Right hindlimb (tissue), 1 donor: ENCODE measurements at places on chromosomes 2 and 18.

- DNase-seq, result peak; percentile 69
Observed at GRCh38 chr2:101435001-101435862, 39.7 kb downstream of the RFX8 start.

GRCh38 chr2:206530727-206531126, 87.4 kb downstream of the ADAM23 start:
- no peak for DNase-seq

DNA sequence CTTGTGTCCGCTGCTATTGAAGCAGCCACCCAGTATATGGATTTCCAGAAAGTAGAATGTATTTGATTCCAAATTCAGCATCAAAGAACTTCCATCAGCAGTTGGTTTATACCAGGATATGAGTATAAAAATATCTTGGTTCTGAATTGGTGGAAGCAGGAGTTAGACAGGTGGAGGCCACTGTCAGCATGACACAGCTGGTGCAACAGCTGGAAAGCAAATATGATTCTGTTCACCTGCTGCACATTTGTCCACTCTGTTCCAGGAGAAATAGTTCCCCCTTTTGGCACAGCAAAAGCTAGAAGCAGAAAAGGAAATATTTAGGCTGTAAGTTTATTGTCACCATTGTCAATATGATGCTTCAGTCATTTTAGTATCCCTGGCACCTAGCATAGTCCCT, 41.2 kb downstream of the KIAA2012 start:
- no peak for DNase-seq

GRCh38 chr2:175552902-175553301, 371.4 kb upstream of the ATP5MC3 start:
- no peak for DNase-seq

GRCh38 chr18:40875101-40875615, 1079.9 kb upstream of the PIK3C3 start:
- DNase-seq, result no peak

GRCh38 chr2:75627902-75628504, 18.6 kb upstream of the MRPL19 start:
- peak; percentile 79 for DNase-seq

DNA sequence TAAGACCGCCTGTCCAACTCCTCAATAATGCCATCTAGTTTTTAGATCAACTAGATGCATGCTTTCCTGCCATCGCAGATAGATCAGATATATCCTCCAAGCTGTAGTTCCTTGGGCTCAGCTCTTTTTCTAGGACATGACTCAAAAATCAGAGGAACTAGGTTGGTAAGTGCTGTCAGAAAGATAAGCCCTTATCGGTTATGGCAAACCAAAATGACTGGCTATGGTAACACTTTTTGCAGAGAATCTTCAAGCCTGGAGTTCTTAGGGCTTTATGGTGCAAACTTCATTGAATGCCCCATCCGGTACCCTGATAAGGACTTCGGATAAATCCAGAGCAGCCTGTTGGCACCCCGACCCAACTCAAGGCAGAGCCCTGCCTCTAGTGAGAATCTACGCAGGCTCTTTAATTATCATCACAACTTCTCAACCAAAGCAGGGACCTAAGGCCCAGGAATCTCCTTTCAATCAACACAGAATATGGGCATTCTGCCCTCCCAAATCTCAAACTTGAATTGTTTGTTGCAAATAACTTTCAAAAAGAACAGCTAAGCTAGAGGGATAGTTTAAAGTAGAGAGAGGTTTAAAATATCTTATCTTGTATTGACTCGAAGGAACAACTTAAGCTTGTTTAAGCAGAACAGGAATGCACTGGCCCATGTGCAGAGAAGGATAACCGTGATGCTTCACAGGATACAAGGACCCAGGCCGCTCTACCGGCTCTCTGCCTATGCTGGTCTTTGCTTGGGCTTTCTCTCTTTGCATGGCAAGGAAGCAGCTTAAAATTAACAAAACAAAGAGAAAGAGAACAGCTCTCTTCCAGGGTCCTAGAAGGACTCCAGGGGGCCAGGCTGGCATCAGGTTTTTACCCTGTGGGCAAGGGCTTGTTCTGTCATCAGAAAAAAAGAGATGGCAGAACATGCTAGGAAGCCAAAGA, 3.4 kb upstream of the CYP1B1 start:
- DNase-seq, result no peak

DNA sequence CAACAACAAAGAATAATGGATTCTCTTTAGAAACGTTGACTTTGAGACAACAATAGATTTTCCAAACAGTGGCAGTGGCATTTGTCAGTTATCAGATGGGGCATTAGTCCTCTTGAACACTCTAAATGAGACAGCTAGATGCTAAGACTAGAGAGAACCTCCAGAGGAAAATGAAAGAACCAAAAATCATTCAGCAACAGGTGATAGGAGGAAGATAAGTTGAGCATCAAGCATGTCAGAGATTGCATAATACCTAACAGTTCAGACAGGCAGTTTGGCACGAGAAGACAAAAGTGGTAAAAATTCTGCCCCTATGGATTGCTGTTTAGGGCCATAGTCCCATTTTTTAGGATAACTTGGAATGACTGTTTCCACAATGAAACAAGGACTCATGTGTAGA, 67.9 kb upstream of the NOL4 start:
- no peak for DNase-seq

GRCh38 chr2:102141970-102142828, at the start of gene IL1R1:
IL1R1 (plus strand) TSS chr2:102142746; CDS start chr2:102157725, 14,979 bp downstream.
- DNase-seq, result peak; percentile 87

GRCh38 chr2:201830666-201831065, 24.3 kb downstream of the CDK15 start:
- no peak for DNase-seq

- DNase-seq, result no peak
Observed at GRCh38 chr2:14720739-14721138, 88.2 kb downstream of the LRATD1 start.

- DNase-seq, result no peak
Observed at GRCh38 chr2:134682726-134683125, 36.1 kb downstream of the TMEM163 start.

DNA sequence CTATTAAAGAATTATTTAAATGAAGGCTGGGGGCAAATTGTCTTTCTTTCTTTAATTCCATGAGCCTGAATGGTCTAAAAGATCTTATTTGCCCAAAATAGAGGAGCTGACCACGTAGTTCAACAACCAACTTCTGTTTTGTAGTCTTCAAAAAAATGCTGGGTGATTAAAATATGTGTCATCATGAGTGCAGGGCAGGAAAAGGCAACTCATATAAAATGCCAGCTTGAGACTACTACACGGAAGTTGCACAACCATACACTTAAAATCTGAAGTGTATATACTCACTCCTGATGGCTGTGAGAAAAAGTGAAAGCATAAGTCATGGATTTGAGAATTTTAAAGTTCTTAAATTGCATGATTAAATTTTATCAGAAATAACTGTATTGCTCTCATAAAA, 210.9 kb downstream of the DYM start:
- DNase-seq, result no peak

- no peak for DNase-seq
Observed at GRCh38 chr2:100632037-100632436, 69.2 kb downstream of the PDCL3 start.

- DNase-seq, result no peak
Observed at GRCh38 chr18:5669585-5669984, 125.8 kb upstream of the EPB41L3 start.

DNA sequence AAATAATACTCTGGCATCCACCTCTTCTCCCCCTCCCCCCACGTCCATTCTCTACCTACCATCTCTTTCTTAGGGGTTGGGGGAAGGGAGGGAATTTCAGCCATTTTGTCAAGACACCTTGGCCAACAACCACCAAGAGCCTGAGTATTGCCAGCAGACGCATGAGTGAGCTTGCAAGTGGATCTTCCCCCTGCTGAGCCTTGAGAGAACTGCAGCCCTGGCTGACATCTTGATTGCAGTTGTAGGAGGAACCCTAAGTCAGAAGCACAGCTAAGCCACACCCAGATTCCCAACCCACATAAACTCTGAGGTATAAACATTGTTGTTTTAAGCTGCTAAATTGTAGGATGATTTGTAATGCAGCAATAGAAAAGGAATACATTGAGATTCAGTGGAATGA, 165.6 kb downstream of the TMEFF2 start:
- no peak for DNase-seq

DNA sequence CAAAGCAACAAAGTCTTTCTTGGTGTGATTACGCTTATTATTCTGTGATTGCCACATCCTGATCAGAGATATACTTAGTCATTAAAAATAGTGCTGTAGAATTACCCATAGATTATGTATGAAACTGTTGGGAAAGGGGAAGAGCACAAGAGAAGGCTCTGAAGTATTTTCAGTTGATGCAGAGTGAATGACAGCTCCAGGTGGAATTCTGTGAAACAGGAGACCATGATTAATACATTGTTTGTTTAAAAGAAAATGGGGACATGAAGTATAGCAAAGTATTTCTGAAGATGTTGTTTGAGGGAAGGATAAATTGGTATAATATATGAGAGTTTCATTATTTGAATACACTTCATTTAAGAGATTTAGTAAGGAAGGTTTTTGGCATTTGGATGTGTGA, 307.6 kb upstream of the CDH20 start:
- no peak for DNase-seq

DNA sequence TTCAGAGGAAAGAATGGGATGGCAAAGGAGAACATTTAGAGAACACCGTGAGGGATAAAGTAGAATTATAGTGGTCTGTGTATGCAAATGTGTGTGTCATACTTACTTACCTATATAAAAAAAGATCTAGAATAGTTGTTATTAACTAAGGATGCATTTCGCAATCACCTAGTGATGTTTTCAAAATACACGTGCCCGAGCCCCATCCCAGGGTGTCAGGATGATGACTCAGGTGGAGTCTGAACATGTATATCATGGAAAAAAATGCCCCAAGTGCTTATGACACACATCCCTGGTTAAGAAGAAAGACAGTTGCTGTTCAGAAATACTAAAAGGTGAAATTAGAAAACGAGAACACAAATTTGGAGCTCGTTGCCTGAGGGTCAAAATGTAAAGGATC, 109.0 kb downstream of the CERS6 start:
- DNase-seq, result no peak

- no peak for DNase-seq
Observed at GRCh38 chr2:24971286-24971535, 544 bp downstream of the DNAJC27 start.

- DNase-seq, result no peak
Observed at GRCh38 chr2:174013315-174013751, 48.2 kb upstream of the SP3 start.

- no peak for DNase-seq
Observed at GRCh38 chr18:40849886-40850285, 1105.1 kb upstream of the PIK3C3 start.

GRCh38 chr2:213868526-213868925, 542.3 kb upstream of the VWC2L start:
- no peak for DNase-seq

GRCh38 chr18:33841221-33841967, 263.4 kb downstream of the ASXL3 start:
- no peak for DNase-seq

DNA sequence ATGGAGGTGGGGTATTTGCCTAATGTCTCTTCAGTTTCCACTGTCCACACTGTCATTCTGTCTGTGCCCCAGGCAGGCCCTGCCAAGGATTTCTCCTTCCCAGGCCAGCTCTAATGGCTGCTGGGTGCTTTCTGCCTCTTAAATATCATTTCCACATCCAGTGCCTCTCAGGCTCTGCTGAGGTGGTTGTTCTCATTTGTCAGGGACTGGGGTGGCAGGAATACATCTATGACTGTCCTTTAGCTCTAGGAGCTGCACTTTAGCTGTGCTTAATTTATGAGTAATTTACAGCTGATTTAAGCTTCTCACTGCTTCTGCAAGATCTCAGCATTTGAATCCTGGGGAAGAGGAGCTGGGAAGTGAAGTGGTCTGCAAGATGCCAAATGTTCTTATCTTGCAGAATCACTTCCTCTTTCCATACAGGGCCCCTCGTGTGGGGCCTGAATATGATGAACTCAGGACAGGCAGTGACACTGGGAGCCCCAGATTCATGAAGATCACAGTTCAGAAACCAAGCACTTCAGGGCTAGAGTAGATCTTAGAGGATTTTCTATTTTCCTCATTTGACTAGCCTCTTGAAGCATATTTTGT, 150.2 kb downstream of the FSHR start:
- DNase-seq, result no peak

DNA sequence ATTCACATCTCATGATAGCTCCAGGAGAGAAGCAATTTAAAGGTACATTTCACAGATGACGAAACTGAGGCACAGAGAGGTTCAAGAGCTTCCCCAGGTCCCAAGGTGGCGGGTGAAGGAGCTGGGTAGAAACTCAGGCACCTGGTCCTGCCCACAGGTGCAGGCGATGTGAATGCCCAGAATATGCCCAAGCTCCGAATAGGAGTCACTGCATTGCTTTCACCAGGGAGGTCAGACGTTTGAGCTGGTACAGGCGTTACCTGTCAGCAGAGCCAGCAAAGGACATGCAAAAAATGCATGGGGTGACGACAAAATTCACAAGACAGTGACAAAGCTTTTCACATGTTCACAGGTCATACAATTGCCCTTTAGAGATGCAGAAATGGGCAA, 247.9 kb downstream of the HDAC4 start:
- DNase-seq, result peak; percentile 5

GRCh38 chr2:129087133-129087813, 768.6 kb upstream of the HS6ST1 start:
- DNase-seq, result no peak

- no peak for DNase-seq
Observed at GRCh38 chr2:134410831-134411231, 157.0 kb downstream of the MGAT5 start.

- DNase-seq, result no peak
Observed at GRCh38 chr18:75133721-75134610, 75.0 kb downstream of the PTGR3 start.

DNA sequence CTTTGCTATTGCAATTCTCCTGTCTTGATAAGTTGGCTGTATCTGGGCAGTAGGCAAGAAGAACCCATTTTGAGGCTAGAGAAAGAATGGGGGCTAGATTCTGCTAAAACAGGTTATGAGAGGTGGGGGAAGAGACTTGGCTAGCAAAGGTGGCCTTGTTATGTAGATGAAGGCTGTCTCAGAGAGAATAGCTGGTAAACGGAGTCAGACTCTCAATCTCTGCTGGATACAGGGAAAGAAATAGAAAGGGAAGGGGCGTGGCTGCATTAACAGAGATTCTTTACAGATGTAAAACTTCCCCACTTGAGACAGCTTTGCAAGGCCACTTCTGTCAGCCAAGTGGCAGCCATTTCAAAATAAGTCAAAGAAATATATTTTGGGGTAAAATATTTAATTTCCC, 38.1 kb upstream of the ARHGAP25 start:
- DNase-seq, result no peak

- no peak for DNase-seq
Observed at GRCh38 chr2:216721141-216721540, 25.8 kb upstream of the IGFBP5 start.

- DNase-seq, result no peak
Observed at GRCh38 chr2:139098961-139099360, 318.8 kb upstream of the NXPH2 start.

GRCh38 chr2:217051416-217051815, 191.6 kb upstream of the TNP1 start:
- no peak for DNase-seq

GRCh38 chr18:74251297-74252038, 40.3 kb downstream of the CYB5A start:
- no peak for DNase-seq

- no peak for DNase-seq
Observed at GRCh38 chr18:57088883-57089282, 58.0 kb upstream of the BOD1L2 start.
